Left lung (tissue), 14 donors: ENCODE measurements at places on chromosomes 3 and 15. TPM values are rescaled to one million over a fixed set of nuclear protein-coding genes. Genes with fewer than 3 reads are reported as not detected.

The MYL3 gene
- 12.9 TPM for polyA plus RNA-seq

The DUOXA2 gene
- polyA plus RNA-seq = 0.20 TPM

The ADAMTS17 gene
- 3.5 TPM for polyA plus RNA-seq

The TUSC2 gene
- 18.5 TPM for polyA plus RNA-seq

The ANKRD28 gene
- 45.4 TPM for polyA plus RNA-seq

The SLC2A2 gene
- polyA plus RNA-seq = 0.11 TPM

The CASR gene
- 0.24 TPM for polyA plus RNA-seq

The KBTBD12 gene
- 2.4 TPM for polyA plus RNA-seq

The WNT7A gene
- 0.60 TPM for polyA plus RNA-seq

The GLT8D1 gene
- 110 TPM for polyA plus RNA-seq

The IL20RB gene
- 1.1 TPM for polyA plus RNA-seq

The FBXW12 gene
- polyA plus RNA-seq = 0.33 TPM

The VPS8 gene
- 47.6 TPM for polyA plus RNA-seq

The BOC gene
- polyA plus RNA-seq = 28.2 TPM

The APPL1 gene
- 51.0 TPM for polyA plus RNA-seq

The COMMD2 gene
- 60.7 TPM for polyA plus RNA-seq

The DUSP7 gene
- polyA plus RNA-seq = 17.5 TPM

The DIPK2A gene
- polyA plus RNA-seq = 38.0 TPM

The THRB gene
- 16.6 TPM for polyA plus RNA-seq

The DLL4 gene
- 18.8 TPM for polyA plus RNA-seq

The C3orf38 gene
- 26.7 TPM for polyA plus RNA-seq

The KIAA1143 gene
- 45.9 TPM for polyA plus RNA-seq
